Smooth muscle cell of the umbilical artery (primary cell): ENCODE measurements at places on chromosomes 11 and 22. TPM values are rescaled to one million over a fixed set of nuclear protein-coding genes. Genes with fewer than 3 reads are reported as not detected.

Gene MAP6
- 0.59 and 0.69 TPM in 2 replicates for total RNA-seq

Gene TREH
- not detected in 2 replicates for total RNA-seq

Gene SNX32
- 0.92 and 1.8 TPM in 2 replicates for total RNA-seq

Gene INS
- not detected in 2 replicates for total RNA-seq

Gene OR51E1
- total RNA-seq = under 0.01 TPM in 1 of 2 replicates, not detected in the other
